ENCODE measurements at places on chromosomes 7 and 10.

- no peak for DNase-seq
These were observed 111.8 kb downstream of the SDK1 start for GRCh38 chr7:3412871-3413270.

DNA sequence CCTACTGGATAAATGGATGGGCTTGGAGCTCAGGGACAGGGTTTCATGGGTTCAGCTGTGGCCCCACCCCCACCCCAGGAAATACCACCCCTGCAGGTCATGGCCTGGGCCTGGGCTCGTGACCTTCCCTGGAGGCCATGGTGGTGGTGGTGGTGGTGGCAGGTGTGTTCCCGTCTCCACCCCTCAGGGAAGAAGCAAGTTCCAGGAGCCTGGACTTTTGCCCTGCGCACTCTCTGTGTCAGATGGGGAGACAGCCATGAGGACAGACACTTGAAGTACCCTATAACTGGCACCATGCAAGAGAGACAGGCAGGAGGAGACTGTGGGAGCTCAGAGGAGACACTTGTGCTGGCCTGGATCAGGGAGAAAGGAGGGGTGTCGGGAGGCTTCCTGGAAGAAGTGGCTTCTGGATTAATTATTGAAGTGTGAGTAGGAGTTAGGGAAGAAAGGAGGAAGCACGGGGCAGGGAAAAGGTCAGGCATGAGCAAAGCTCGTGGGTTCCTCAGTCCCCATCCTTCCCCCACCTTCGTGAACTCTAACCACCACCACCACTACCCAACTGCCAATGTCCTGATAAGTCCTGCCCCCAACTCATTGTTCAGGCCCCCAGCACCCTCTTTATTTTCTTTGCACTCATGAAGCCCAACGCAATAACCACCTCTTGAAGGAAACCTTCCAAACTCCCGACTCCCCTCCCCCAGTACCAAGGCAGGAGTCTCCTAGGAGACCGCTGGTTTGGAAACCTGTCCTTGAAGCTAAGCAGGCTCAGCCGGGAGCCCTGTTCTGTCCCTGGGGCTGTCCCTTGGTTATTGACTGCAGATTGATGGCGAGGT is 8.9 kb downstream of the SH2B2 start:
- no peak for DNase-seq

GRCh38 chr10:34650156-34650555 is 164.9 kb downstream of the PARD3 start:
- DNase-seq, result no peak

GRCh38 chr10:113569576-113569975 is 16.7 kb downstream of the HABP2 start:
- no peak for DNase-seq

DNA sequence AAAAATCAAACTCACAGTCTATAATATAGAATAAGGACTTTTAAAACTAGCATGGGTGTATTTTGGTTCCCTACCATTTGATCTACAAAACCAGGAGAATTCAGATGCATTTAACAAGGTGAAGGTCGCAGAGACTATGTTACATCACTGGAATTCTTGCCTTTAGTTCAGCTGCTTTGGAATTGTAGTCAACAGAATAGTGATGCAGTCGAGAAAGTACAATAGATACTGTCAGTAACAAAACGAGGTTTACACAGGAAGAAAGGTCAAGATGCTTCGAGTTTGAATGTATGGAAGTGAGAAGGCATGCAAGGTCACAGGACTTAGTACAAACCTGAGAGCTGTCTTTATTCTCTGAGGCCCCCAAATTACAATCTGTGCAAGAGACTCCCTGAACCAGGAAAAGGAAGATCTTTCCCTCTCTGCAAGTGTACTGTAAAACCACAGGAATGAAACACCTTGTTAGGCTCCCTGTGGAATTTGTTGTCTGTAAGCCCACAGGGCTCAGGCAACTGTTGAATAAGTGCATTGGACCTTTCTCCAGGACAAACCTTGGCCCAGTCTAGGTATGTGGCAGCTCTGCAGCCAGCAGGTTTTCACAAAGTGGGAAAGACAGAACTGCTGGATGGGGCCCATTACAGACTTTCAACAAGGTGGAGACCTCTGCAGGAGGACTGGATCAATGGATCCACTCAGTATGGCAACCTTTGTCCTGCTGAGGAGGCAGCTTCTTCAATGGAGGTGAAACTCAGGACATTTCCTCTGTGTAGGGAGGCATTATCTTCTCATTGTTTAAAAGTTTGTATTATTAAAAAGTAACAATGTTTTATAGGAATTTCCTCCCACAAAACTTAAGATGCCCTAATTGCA is 101.1 kb upstream of the GSDME start:
- DNase-seq, result no peak

- DNase-seq, result no peak
These were observed 197.4 kb downstream of the JCAD start for GRCh38 chr10:29861811-29862505.

Measured in uterus (tissue), 4 donors.